ENCODE measurements at places on chromosomes 3 and 15.

- no peak for DNase-seq
Observed at GRCh38 chr15:94930960-94931359, 699.6 kb downstream of the MCTP2 start.

GRCh38 chr3:170050753-170051152 is 13.0 kb downstream of the GPR160 start:
- DNase-seq = no peak

GRCh38 chr15:22949074-22949547 is 31.1 kb downstream of the CYFIP1 start:
- peak; percentile 7 for DNase-seq

GRCh38 chr15:101490408-101490891 is 943 bp upstream of the PCSK6 start:
- DNase-seq = no peak

GRCh38 chr15:74438721-74439316 is 5.1 kb upstream of the SEMA7A start:
- DNase-seq = peak; percentile 71

DNA sequence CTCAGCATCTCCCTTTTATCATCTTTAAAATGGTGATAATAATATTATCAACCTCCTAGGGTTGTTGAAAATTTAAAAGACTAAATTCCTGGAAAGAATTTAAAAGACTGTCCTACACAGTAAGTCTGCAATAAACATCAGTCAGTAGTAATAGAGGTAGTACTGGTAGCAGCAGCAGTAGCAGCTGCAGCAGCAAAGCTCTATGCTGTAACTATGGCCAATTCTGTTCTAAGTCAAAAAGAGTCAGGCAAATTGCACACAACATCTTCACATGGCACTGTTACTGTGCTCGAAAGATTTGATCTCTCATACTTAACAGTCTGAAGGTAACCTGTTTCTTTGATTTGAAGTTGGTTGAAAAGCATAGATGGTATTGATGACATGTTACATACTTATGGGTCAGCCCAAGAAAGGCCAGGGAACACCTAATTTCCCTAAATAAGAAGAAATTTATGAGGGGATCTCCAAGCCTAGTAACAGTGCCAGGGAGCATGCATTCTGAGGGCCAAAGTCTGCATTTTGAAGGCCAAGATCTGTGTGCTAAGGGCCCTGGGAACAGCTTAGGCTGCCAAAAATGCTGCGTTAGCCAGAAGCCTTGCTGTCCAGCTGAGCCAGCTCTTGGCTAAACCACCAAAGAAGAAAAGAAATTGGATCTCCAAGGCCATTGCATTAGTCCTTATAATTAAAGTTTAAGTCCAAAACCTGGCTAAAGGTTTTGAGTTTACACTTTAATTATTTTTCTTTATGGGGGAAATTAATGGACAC is 68.2 kb downstream of the SIDT1 start:
- no peak for DNase-seq

GRCh38 chr15:41284427-41285177 is 47.8 kb downstream of the OIP5 start:
- DNase-seq = no peak
